Stimulated activated CD8-positive, alpha-beta memory T cell treated with anti-CD3 and anti-CD28 coated beads, Interleukin-4, amount 100 ng/mL, for 4 hours (primary cell): ENCODE measurements at places on chromosomes 11 and 22.

GRCh38 chr11:39327302-39327701 is 2132.2 kb downstream of the LRRC4C start:
- no peak for DNase-seq

DNA sequence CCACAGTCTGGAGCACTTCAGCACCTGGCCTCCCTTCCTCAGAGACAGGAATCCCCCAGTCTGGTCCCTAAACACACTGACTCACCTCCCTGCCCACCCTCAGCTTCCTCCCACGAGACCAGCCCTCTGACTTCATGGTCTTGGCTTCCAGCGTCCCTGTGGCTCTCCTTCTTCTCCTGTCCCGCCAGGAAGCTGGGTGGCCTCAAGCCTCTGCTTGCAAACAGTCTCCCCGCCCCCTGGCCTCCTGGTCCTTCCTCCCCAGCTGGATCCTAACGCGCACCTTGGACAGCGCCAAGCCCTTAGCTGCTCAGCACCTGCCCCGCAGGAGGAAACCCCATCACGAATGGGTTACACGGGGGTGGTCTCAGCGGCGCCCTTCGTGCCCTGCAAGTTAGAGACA is 4.5 kb downstream of the NCF4 start:
- no peak for DNase-seq

- DNase-seq, result no peak
Observed at GRCh38 chr11:131671734-131672133, 301.3 kb downstream of the NTM start.

DNA sequence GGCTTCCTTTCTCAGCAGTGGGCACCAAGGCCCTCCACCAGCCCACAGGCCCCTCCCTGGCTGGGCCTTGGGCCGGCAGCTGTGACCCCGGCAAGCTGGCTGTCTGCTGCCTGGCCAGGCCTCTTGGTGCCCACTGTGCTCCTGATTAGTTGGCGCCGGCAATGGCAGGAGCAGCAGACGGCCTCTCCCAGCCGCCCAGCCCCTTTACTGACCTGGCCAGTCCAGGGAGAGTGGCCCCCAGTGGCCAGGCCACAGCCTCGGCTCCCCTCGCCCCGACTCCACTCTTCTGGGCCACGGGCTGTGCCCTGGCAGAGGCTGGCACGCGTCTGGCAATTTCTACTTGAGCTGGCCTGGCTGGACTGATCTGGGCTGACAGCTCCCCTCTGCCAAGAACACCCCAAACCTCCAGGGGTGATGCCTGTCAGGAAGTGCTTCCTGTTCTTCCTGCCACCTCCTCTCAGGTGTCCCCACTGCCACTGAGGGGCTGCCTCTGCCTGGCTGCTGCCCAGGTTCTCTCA is 58.1 kb downstream of the CACNA1I start:
- no peak for DNase-seq

DNA sequence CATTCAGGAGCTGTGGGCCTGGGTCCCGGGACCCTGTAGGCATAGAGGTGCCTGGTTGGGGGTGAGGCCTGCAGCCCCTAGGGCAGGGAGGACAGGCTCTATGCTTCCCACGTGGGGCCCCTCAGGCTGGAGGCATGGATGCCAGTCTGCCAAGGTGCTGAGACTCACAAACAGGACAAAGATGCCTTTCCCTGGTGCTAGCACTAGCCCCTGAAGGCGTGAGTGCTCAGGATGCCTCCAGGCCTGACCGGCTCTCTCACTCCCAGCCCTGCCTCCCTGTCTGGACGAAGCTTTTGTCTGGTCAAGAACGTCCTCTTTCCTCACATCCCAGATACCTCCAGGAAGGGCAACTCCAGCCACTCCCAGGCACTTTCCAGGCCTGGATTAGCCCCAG is 2.1 kb downstream of the CDC42BPG start:
- no peak for DNase-seq

DNA sequence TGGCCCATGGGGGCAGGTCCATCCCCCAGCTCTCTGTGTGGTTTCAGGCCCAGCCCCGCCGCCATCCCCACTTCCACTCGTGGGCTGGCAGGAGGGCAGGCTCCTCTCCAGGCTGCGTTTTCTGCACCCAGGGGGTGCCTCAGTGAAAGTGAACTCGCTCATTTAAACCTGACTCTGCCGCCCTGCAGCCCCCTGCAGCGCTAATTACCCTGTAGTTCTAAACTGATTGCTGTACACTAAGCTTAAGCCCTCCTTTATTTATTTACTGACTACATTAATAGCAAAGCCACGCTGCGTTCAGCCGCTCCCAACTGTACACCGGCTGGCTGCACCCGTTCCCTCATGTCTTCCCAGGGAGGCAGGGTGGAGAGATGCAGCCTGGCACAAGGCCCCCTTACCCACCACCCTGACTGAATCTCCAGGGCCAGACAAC is 36.6 kb upstream of the NNMT start:
- no peak for DNase-seq

GRCh38 chr11:75879737-75880136 is 64.7 kb downstream of the UVRAG start:
- DNase-seq, result no peak

GRCh38 chr11:1457856-1458255 is 28.7 kb downstream of the MOB2 start:
- no peak for DNase-seq

- DNase-seq, result no peak
Observed at GRCh38 chr11:96234866-96235441, 108.0 kb downstream of the MAML2 start.

GRCh38 chr11:19594326-19594725 is 118.3 kb upstream of the NAV2 start:
- DNase-seq, result no peak

DNA sequence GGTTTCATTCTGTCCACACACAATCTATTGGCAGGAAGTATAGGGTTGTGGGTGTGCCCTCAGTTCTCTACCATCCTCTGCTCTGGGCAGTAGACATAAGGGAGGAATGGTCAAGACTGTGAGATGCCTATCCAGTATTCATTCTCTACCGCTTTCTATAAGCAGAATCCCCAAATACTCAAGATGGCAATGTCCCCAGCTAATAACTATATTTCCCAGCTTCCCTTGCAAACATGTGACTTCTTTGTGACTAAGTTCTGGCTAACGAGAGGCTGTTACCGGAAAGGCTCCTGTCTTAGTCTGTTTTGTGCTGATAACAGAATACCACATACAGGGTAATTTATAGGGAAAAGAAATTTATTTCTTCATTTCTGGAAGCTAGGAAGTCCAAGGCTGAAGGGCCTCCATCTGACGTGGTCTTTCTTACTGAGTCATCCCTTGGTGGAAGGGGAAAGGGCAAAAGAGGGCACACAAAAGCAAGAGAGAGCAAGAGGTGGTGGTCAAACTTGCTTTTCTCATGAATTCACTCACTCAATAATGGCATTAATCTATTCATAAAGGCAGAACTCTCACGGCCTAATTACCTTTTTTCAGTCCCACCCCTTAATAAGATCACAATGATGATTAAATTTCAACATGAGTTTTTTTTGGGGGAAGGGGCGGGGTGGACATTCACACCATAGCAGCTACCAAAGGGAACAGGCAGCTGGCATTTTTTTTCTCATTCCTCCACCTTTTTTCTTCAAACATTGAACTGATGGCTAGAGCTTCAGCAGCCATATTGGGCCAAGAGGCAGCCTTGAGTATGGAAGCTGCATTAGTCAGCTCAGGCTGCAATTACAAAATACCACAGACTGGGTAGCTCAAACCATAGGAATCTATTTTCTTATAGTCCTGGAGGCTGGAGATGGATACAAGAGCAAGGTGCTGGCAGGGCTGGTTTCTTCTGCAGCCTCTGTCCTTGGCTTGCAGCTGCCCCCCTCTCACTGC is 109.7 kb upstream of the OR9Q1 start:
- no peak for DNase-seq

DNA sequence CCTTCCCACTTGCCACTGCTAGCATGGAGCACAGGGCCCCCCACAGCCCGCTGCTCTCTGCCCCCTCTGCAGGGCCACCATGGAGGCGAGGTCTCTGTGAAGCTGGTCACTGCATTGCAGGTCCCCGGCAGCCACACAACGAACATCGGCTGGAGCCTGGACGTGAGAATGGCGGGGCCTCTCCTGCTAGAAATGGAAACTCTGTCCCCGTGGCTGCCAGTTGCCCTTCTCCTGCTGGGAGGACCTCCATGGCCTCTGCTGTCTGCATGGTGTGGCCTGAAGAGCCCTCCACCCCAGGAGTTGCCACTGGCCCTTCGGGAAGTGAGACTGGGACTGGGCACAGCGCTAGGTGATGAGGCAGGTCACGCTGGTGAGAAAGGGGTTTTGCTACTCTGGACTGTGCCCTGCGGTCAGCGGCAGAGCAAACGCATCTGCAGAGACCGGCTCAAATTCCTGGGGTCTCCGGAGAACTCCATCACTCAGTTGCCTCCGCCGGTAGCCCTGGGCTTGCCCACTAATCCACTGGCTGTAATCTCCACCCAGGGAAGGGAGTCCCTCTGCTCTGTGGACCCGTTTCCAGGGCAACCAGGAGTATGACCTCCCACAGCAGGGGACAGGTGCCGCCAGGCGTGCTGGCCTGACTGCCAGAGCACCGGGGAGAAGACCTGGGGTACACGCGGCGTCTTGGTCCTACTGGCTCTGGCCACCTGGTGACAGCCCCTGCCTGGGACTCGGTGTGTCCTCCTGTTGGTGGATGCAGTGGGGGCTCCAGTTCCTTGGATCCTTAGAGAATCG is 806.3 kb downstream of the BRD1 start:
- DNase-seq, result no peak

DNA sequence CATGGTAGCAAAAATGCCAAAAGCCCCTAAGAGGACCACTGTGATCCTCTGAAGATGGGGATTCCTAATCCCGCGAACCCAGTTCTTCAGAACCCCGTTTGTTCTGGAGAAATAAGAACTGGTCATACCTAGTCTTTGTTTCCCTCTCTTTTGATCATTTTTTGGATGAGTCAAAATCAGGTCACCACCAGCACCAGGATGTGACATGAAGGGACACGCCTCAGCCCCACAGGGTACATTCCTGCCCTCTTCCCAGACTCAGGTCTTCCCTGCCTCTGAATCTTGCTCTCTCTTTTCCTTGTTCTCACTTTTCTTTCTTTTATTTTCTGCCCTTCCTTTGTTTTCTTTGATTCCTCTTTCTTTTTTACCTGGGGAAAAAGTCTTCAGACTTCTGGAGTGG is 14.6 kb upstream of the ANO1 start:
- no peak for DNase-seq

- no peak for DNase-seq
Observed at GRCh38 chr11:64566042-64566914, 24.7 kb upstream of the SLC22A12 start.

DNA sequence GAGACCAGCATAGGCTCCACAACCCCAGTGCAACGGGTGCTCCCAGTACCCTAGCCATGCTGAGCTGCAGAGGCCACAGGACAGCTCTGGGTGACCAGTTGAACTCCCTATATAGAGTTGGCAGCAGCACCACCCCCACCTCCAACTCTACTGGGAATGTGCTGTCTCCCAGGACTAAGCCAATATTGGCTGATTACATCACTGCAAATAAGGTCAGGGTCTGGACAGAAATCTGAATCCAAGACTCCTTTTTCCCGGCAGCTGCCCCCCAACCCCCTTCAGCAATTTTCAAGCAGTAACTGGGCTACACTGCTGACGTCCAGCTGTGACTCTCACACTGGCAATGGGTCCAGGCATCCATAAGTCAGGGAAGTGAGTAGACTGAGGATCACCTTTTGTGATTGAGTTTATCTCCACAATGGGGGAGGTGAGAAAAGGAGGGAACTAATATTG is at the start of gene HPX:
Gene HPX, minus strand, starts transcription at position 82 of the 453 bp plus-strand sequence. Its CDS starts 24 bp downstream, at position 58.
- DNase-seq, result no peak

- peak; percentile 7 for DNase-seq
Observed at GRCh38 chr11:76380159-76380976, 564 bp downstream of the THAP12 start.

DNA sequence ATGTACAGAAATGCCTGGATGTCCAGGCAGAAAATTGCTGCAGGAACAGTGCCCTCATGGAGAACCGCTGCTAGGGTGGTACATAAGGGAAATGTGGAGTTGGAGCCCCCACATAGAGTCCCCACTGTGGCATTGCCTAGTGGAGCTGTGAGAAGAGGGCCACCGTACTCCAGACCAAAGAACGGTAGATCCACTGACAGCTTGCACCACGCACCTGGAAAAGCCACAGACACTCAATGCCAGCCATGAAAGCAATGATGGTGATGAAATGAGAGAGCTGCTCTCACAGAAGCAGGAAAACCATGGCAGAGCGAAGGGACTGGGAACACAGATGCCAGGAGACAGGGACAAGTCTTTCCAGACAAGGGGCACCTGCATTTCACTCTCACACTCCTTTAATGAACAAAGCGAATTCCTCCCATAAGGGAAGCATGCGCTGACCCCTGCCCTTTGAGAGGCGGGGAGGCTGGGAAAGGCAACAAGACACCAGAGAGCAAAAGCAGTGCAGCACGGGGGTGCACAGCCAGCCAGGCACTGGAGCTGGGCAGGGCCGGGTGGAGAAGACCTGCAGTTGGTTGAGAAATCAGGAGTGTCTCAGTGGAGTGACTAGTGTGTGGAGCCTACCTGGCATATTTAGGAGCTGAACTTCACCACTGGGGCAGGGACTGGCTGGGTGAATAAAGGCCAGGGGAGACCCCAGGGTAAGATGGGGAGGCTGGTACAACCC is 1025.2 kb downstream of the TBC1D22A start:
- no peak for DNase-seq

GRCh38 chr11:42536611-42537360 is 775.0 kb upstream of the API5 start:
- no peak for DNase-seq

DNA sequence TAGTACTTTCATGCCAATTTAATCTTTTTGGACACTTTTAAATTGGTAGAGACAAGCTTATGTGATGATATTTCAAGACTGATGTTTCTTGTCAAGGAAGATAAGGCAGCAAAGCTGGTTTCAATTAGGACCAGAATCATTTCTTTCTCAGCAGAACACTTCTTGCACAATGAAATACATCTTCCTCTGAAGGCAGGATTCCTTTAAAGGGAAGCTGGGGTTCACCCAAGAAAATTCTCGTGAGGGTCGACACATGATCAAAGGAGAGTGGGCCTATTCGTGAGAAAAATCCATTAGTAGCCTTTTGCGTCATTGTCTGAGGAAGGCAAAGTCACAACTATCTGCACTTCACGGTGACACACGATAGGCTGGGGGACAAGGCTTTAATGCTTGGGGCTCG is 17.6 kb downstream of the TTC12 start:
- DNase-seq, result no peak

DNA sequence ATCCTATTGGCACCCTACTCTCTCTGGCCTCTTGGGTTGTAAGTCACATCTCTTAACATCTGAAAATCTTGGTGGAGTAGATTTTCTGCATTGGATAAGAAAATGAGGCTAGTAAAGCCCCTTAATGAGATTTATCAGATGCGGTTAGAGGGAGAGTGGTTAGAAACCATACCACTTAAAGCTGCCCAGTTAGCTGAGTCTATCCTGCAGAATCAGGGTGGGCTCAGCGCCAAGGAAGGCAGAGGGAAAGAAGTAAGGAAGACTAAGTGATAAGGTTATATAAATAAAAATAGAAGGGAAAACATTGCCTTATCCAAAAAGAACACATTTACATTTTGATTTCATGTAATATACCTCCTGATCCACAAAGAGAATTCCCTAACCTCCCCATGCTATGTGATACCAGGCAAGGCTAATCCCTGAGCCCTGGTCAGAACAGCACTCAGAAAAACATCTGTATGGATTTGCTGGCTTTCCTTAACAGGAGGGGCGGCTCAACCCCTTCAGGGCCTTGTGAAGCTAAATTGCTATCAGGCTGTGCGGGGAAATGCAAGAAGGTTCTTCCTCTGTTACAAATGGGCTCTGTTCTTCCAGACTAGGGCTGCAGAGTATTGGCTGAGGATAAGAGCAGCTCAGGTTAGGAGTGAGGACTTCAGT is 101.7 kb downstream of the SNX19 start:
- DNase-seq, result no peak

GRCh38 chr11:129825380-129825779 is 9.7 kb downstream of the TMEM45B start:
- no peak for DNase-seq

GRCh38 chr11:124898711-124899110 is 1.0 kb upstream of the ROBO4 start:
- DNase-seq, result no peak
